IPS-NIHi11 (cell line): ENCODE measurements at places on chromosomes 5 and 9.

GRCh38 chr9:109482391-109482916, 15.7 kb downstream of the PTPN3 start:
- DNase-seq, result no peak

DNA sequence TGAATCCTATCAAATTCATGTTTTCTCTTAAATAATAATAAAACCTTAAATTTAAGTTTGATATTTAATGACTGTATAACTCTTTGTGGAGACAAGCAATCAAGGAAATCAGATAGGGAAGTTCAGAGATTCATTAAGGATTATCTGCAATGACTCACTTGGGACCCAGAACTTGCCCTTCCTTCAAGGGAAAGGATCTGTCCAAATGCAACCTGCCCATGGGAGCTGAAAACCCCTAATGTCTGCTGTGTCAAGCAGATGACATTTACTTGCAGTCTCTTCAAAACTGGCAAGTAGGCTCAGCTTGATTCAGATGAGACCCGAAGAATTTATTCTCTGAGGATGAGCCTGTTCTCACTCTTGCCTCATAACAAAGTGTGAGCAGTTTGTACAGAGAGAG, 1577.6 kb downstream of the EFNA5 start:
- no peak for DNase-seq

DNA sequence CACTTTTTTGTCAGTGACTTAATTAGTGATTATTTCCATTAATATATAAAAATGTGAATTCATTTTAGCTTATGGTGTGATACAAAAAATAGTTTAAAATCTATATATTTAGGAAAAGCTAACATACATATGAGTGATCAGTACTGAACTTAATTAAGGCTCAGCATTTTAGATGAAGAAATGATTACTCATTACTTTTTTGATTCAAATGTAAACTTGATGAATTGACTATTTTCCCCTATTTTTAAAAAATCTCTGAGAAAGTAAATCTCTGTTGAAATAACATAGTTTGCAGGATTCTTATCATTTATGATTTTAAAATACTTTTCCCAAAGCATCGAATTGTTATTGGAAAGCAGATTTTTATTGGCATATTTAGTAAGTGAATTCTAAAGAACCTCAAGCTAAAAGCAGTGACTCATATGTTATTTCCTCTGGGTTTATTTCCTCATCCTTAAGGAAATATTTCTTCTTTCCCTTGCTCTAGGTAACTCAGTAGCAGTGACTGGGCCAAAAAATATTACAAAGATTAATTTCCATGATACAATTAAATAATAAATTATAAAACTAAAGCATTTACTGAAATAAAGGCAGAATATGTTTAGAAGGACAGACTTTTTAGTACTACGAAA, 290.6 kb downstream of the FER start:
- no peak for DNase-seq

GRCh38 chr9:331197-331596, 116.5 kb downstream of the DOCK8 start:
- DNase-seq, result no peak

- no peak for DNase-seq
Observed at GRCh38 chr5:36593867-36594266, 12.5 kb upstream of the SLC1A3 start.

GRCh38 chr9:116349684-116350083, 196.1 kb downstream of the PAPPA start:
- no peak for DNase-seq

- peak; percentile 47 for DNase-seq
Observed at GRCh38 chr5:139746691-139747582, 48.7 kb upstream of the PSD2 start.

DNA sequence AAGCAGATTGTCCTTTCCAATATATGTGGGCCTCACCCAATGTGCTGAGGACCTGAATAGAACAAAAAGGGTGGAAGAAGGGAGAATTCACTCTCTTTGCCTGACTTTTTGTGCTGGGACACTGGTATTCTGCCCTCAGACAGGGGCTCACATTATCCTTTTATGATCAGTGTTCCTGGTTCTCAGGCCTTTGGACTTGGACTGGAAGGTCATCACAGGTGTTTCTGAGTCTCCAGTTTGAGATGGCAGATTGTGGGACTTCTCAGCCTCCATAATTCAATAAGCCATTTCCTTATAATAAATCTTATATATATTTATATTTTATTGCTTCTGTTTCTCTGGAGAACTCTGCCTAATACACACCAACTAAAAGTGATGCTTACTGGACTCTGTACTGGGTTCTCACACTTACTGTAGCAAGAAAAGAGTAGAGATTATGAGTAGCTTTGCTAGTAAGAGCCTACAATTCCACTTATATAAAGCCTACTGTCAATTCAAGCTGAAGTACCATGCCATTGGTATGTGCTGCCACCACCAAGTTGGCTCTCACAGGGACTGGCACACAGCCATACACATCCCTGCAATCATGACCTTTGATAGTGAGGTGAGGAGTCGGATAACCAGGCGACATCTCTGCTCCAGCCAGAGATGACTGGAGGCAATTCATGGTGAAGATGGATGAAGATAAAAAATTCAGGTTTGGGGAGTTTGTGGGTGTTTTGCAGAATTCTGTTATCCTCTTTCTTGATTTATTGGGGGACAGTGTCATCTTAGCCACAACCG, 130.7 kb upstream of the NR3C1 start:
- DNase-seq, result no peak

DNA sequence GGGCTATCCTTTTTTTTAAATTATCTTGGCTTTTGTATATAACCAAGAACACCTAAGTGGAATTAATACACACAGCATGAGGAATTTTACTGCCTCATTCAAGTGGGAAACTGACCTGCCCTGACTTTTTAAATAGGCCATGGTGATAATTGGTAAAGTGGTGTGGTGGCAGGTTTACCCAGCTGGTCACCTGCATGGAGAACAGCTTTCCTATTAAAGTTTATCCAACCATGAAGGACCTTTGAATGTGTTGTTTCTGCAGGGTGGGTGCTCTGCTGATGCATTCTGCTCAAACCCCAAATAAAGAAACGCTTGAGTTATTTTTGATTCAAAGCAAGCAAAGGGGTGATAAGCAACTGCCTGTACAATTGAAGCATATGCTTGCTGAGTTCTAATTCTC, 261.0 kb upstream of the GRIN3A start:
- peak; percentile 4 for DNase-seq

- no peak for DNase-seq
Observed at GRCh38 chr9:73148447-73148937, 3.2 kb upstream of the ANXA1 start.

GRCh38 chr9:98575379-98576346, 133.1 kb downstream of the GABBR2 start:
- no peak for DNase-seq

GRCh38 chr9:89010056-89010455, 18.8 kb downstream of the S1PR3 start:
- no peak for DNase-seq

DNA sequence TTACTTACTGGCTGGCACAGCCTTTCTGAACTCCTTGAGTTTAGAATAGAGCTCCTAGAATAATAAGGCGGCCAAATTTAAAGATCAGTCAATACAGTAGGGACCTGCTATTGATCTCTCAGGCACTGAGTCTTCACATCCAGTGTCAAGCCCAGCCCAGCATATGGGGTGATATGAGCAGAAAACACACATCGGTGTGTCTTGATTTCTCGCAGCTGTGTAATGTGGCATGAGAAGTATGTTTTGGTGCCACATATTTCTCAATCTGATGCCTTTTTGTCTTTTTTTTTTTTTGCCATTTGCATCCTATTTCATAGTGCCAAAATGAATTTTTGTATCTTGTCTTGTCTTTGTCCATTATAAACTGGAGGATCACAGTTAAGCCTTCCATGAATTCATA, 51.4 kb upstream of the FSD1L start:
- DNase-seq, result no peak

- no peak for DNase-seq
Observed at GRCh38 chr5:116274251-116274650, 189.4 kb downstream of the COMMD10 start.

- DNase-seq, result peak; percentile 77
Observed at GRCh38 chr5:79878721-79879336, 112.2 kb downstream of the MTX3 start.

DNA sequence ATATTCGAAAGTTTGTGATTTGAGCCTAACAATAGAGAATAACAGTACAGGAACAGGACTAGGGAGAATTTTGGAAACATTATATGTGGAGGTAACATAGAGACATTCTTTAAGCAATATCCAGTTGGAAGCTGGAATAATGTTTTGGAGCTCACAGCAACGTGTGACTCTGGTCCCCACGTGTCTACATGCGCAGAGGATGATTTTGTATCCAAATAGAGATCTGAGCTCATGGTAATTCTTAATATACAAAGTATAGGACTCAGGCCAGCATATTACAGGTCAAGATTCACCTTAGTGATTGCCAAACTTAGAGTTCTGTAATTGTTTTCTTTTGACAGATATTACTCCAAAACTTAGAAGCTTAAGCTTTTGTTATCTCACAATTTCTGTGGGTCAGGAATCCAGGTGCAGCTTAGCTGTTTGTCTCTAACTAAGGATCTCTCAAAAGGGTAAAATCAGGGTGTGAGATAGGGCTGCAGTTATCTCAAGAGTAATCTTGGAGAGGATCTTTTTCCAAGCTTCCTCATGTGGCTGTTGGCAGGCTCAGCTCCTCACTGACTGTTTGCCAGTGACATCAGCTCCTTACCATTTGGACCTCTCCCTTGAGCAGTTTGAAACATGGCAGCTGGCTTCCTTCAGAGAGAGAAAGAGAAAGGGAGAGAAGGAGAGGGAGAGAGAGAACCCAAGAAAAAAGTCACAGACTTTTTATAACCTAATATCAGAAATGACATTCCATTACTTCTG, 272.0 kb upstream of the ZNF462 start:
- no peak for DNase-seq

GRCh38 chr9:90697808-90698207, 55.2 kb upstream of the DIRAS2 start:
- no peak for DNase-seq

DNA sequence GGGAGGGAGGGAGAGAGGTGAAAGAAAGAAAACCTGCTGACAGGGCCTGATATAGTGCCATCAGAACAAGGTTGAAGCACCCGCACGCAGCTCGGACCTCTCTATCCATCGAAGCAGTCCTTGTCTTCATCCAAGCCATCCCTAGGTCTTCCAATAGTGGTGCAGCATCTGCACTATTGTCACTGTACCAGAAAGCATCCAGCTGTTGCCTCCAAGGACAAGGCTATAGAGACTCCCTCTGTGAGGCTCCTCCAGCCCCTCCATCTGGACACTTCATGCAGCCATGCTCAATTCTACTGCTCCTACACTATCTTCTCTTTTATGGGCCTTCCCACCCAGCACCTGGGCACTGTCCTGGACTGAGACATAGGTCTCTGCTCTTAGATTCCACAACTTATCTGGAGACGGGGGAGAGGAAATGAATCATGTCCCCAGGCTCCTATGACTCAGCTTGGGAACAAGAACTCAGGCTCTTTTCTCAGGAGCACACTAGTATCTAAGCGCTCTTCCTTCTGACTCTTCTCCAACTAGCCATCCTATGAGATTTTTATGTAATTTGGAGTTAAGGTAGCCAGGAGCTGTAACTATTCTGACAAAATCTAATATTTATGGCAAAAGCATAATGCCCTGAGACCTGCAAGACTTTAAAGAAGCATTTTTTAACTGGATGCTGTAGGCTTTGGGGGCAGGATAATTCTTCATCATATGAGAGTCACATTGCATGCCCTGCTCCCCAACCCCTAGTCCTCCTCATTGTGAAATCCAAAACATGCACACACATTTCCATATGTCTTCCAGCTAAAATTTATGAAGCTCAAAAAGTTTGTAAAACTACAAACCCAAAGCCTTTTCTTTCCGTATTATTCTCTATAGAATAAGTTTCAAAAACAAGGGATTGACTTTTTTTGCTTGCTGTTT, 446.8 kb downstream of the CCDC171 start:
- no peak for DNase-seq

DNA sequence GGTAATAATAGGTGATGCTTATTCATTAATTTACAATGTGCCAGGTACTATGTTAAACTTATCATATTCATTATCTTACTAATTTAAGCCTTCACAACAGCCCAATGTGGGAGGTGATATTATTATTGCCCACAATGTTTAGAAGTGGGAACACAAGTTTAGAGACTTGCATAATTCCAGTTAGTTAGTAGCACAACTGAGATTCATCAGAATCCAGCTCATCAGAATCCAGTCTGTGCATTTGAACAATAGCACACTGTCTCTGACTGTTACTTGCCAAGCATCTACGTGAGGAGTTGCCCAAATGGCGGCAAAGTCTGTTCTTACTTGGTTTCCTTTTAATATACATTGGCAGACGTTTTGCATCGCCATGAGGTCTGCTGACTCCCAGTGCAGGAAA, 110.9 kb upstream of the BASP1 start:
- DNase-seq, result no peak

- peak; percentile 93 for DNase-seq
Observed at GRCh38 chr5:180332051-180332517, 21.1 kb downstream of the GFPT2 start.

DNA sequence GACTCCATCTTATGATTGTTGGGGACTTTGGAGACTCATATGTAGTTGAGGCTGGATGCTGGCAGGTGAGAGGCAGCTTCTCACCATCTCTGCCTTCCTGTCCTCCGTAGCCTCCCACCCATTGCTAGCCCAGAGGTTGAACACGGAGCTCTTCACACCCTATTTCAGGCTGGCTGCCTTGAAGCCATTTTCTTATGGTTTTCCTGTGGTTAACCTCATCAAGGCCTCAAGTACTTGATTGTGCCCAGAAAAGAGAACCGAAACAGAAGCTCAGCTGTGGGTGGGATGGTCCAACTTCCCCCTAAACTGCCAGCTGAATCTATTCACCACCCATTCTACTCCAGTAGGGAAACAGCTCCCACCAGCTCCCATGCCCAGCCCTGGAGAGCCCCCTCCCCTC, 102.9 kb downstream of the LIFR start:
- no peak for DNase-seq

GRCh38 chr9:81242866-81243265, 446.5 kb downstream of the TLE1 start:
- no peak for DNase-seq

DNA sequence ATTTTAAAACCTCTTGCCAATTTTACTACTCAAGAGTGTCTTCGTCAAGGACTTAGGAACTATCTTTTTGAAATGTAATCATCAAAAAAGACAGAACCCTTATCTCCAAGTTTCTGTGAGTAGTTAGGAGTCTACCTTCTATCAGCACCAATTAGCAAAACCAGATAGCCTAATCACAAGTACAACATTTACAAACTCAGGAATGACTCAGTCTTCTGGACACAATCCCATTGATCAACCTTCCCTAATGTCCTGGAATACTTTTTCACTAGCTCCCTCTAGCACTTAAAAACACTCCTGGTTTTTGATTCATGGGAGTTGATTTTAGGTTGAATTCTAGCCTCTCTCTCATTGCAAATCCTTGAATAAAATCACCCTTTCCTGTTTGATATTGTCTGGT, 680.7 kb downstream of the PRR16 start:
- no peak for DNase-seq

DNA sequence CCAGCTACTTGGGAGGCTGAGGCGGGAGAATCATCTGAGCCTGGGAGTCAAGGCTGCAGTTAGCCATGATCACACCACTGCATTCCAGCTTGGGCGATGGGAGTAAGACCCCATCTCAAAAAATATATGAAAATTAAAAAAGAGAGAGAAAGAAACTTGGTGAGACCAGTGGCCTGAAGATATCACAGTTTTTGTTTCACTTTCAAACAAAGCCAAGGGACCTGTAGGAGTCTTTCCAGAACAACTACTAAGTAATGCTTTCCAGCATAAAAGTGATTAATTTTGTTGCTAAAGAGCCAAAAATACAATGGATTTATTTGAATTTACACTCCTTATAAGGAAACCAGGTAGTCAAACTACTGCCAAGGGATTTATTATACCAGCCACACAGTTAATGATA, 23.5 kb downstream of the GKAP1 start:
- no peak for DNase-seq
